ENCODE measurements at places on chromosomes 5 and 9.

DNA sequence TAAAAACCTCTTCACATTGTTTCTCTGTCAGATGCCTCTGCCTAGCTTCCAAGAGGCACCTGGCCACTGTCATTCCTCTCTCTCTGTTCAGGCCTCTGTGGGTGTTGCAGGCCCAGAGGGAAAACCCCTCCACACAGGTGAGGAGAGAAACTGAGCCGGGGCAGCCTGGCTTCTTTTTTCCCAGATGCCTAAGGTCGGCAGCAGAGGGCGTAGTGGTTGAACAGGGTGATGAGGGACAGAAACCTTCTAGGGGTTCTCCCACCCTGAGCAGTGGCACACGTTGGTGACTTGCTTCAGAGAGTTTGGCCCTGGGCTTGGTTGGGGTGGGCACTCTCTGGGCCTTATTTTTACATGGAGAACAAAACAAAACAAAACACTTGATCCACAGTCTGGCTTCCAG is 12.2 kb downstream of the IL9 start:
- DNase-seq: no peak

DNA sequence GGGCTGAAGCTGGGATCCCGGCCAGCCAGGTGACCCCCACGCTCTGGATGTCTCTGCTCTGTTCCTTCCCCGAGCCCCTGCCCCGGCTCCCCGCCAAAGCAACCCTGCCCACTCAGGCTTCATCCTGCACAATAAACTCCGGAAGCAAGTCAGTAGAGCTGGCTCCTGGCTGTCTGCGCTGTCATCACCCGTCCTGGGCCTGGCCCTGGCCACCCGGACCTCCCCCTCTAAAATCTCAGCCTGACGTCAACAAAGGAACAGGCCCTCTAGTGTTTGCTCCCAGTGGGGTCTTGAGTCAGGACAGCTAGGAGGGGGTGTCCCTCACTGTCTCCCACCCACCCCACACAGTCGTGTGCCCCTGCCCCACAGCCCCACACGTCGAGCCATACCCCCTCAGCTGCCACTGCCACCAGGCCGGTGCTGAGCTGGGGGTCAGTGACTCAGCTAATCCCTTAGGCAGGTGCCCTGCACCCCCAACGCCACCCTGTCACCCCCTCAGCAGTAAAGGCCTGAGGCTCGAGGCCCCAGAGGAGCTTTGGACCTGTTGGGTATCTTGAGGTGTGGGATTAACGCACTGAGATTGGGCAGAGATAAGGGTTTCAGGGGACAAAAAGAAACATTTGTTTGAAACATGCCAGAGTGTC is 1.1 kb upstream of the LCNL1 start:
- DNase-seq: no peak

DNA sequence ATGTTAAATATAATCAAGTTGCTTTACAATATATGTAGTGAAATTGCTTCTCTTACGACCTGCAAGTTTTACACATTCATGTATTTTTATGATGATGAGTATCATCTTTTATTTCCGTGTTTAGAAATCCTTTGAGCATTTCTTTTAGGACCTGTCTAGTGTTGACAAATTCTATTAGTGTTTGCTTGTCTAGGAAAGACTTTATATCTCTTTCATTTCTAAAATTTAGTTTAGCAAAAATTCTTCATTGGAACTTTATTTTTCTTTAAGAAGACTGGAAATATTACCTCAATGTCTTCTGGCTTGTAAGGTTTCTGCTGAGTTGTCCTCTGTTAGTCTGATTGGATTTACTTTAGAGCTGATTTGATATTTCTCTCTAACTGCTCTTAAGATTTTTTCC is 920.9 kb upstream of the CTNND2 start:
- no peak for DNase-seq

DNA sequence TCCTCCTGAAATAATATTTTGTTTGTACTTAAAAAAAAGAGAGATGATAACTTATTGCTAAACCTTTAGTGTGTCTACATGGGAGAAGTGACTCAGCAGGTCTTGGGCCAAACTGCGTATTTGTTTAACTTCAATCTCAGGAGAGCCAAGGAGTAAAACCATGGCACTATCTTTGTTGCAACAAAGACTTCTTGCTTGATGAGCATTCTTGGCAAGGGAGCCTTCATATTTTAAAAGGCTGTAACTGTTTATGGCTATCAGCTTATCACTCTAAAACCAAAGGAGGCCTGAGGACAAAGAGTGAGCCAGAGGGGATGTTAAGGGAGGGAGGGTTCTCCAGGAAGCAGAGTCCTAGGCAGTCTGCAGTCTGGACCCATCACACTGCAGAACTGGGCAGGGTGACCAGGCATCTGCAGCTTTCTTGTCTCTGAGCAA is 216.2 kb upstream of the S1PR3 start:
- peak; percentile 76 for DNase-seq

DNA sequence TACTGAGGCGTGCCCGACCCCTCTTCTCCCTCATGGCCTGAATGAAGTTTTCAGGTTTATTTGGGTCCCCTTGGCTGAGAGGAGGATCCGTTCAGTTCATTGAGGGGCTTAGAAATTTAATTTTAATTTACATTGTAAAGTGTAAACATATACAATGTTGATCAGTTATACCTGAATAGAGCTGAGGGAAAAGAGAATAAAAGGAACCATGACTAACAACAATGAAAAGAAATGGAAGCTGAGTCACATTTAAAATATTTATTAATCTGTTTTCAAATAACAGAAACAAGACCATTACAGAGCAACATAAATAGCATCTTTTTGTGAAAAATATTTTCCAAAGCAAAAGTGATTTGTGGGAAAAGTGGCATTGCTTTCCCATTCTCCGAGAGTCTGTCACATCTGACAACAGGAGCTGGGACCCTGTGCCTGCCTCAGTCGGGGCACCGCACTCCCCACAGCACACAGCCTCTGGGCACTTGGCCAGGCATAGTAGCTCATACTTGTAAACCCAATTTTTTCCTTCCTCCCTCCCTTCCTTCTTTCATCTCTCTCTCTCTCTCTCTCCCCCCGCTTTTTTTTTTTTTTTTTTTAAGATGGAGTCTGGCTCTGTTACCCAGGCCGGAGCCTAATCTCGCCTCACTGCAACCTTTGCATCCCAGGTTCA is 28.7 kb downstream of the PROP1 start:
- no peak for DNase-seq

DNA sequence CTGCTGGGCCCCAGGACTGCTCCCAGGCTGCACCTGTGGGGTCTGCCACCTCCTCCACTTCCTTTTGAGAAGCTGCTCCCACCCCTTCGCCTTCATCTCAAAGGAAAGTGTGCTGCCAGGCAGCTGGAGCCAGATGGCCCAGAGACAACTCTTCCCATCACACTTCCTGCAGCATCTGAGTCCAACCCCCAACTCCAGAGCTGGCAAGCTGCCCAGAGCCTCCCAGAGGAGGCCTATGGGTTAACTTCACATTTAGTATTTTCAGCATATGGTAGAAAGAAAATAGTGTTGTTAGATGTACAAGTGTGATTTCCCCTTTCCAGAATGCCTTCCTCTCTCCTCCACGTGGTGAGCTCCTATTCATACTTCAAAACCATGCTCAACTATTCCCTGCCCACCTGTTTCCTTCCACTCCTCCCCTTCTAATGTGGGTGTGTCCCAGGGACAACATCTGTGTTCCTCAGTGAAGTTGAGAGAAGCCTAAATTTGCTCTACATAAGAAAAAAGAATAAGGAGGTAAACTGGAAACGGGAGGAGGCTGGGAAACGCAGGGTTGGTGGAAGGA is 38.6 kb upstream of the KCNMB1 start:
- DNase-seq: peak; percentile 20

GRCh38 chr9:121990600-121991306 is 102.4 kb downstream of the TTLL11 start:
- DNase-seq: no peak
